ENCODE measurements at places on chromosomes 11 and 22. TPM values are rescaled to one million over a fixed set of nuclear protein-coding genes. Genes with fewer than 3 reads are reported as not detected.

DNA sequence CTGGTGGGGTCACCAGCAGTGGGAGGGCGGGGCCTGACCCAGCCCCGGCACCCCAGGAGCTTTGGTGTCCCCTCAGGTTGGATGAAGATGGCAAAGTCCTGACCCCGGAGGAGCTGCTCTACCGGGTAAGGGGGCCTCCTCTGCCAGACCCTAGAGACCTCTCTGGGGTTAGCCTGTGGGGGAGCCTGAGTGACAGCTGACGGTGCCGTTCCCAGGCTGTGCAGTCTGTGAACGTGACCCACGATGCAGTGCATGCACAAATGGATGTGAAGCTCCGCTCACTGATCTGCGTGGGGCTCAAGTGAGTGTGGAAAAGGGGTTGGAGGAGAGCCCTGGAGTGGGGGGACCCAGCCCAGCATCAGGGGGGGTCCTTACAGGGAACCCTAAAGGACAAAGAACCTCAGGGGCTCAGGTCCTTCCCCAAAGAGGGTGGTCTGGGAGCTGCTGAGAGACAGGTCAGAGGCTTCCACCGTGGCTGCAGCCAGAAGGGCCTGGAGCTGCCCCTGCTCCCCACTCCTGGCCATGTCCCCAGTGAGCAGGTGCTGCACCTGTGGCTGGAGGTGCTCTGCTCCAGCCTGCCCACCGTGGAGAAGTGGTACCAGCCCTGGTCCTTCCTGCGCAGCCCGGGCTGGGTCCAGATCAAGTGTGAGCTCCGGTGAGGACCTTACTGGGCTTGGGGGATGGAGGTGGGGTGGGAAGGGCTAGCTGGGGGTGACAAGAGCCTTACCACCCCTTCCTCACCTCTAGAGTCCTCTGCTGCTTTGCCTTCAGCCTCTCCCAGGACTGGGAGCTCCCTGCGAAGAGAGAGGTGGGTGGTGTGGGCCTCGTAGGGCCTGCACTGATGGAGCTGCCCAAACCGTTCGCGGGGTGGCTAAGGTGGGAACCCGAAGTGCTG is 38.6 kb downstream of the SGSM3 start:
- no peak overlapping the region for H3K27ac ChIP-seq
- H3K27me3 ChIP-seq: no peaks in the 10 kb centered on the region
- peaks cover 79% of the 10 kb centered on the region for H3K36me3 ChIP-seq
- no peak overlapping the region for H3K4me3 ChIP-seq

DNA sequence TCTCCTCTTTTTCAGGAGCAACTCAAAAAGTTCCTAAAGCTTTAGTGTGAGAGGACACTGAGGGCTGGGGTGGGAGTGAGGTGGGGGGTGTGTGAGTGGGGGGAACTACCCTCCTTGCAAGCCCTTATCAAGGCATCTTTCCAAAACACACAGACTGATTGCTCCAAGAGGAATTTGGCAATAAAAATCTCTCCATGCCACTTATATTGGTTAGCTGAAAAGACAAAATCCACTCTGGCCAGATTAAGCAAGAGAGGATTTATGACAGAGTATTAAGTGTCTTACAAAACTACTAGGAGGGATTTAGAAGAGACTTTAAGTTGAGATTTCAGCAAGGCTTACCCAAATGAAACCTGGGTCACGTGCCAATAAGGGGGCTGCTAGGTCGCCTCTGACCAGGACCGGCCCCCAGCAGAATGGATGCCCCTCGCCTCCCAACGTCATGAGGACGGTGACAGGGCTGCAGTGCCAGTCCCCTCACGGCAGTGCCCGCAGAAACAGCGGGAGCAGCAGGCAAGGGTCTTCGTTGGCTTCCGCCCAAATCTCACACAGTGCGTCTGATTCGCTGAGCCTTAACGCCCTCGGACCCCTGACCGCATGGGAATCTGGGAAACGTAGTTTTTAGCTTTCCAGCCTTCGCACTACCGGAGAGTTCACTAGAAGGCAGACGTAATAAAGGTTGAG is 22.1 kb upstream of the CTR9 start:
- H3K36me3 ChIP-seq: no peaks in the 10 kb centered on the region
- H3K4me1 ChIP-seq: no peaks in the 10 kb centered on the region
- peak overlapping the region; percentile 32 for H3K27ac ChIP-seq
- H3K4me3 ChIP-seq: peak overlapping the region; percentile 38

- no peak overlapping the region for H3K27ac ChIP-seq
- no peak overlapping the region for H3K4me3 ChIP-seq
- no peaks in the 10 kb centered on the region for H3K36me3 ChIP-seq
- DNase-seq: no peak
Observed at GRCh38 chr11:97742717-97743116, 1278.0 kb upstream of the CNTN5 start.

DNA sequence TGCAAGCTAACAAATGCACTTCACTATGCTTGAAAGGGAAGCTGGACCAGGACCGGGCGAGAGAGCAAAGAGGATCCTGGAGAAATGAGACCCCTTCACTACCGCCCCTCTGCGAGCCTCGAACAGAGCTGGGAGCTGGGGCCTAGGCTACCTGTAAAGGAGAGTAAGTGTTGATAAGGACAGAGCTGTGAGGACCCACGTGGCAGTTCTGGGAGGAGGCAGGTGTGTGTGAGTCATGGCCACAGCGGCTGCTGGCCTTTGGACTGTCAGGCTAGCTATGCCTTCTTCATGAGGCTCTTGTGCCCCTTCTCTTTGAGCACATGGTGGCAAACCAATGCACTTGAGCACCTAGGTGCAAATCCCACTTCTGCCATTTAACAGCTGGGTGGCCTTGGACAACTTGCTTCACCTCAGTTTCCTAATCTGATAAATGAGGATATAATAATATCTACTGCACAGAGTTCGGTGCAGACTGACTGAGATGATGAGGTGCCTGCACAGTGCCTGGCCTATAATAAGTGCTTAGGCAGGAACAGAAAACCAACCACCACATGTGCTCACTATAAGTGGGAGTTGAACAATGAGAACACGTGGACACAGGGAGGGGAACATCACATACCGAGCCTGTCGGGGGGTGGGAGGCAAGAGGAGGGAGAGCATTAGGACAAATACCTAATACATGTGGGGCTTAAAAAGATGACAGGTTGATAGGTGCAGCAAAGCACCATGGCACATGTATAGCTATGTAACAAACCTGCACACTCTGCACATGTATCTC is 35.3 kb upstream of the KCNJ11 start:
- H3K4me3 ChIP-seq: no peak overlapping the region
- no peaks in the 10 kb centered on the region for H3K36me3 ChIP-seq
- H3K27me3 ChIP-seq: peaks cover 2% of the 10 kb centered on the region
- H3K27ac ChIP-seq: peak overlapping the region; percentile 62
- peak; percentile 97 for DNase-seq

GRCh38 chr11:33128739-33129138 is 32.5 kb downstream of the CSTF3 start:
- H3K36me3 ChIP-seq: peaks cover 3% of the 10 kb centered on the region
- no peaks in the 10 kb centered on the region for H3K27me3 ChIP-seq
- H3K4me1 ChIP-seq: peaks cover 5% of the 10 kb centered on the region
- H3K27ac ChIP-seq: peak overlapping the region; percentile 62

- H3K27me3 ChIP-seq: no peaks in the 10 kb centered on the region
- DNase-seq: no peak
- no peak overlapping the region for H3K4me3 ChIP-seq
- H3K36me3 ChIP-seq: no peaks in the 10 kb centered on the region
- no peaks in the 10 kb centered on the region for H3K4me1 ChIP-seq
Observed at GRCh38 chr11:61062181-61062930, 39.9 kb upstream of the CD5 start.

GRCh38 chr11:114616516-114616915 is 20.9 kb upstream of the NXPE4 start:
- no peaks in the 10 kb centered on the region for H3K4me1 ChIP-seq
- H3K27me3 ChIP-seq: no peaks in the 10 kb centered on the region
- no peak overlapping the region for H3K4me3 ChIP-seq
- H3K36me3 ChIP-seq: no peaks in the 10 kb centered on the region
- no peak overlapping the region for H3K27ac ChIP-seq

DNA sequence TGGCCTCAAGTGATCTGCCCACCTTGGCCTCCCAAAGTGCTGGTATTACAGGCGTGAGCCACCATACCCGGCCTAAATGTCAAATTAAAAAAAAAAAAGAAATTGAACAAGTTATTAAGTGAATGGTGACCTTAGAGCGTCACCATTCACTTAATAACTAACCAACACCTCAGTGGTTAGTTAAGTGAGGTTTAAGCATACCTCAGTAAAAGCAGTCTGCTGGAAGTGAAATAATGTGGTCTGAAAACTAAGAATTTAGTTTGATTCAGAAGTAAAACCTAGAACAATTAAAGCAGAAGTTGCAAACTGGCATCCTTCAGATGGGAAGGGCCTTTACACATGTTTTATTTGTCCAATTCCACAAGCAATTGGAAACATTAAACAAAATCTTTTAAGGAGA is 71.5 kb downstream of the FCHSD2 start:
- H3K27me3 ChIP-seq: no peaks in the 10 kb centered on the region
- no peaks in the 10 kb centered on the region for H3K36me3 ChIP-seq
- H3K4me3 ChIP-seq: no peak overlapping the region

PLAAT5 gene
- polyA plus RNA-seq: 0.78 TPM

ADM2 gene
- polyA plus RNA-seq: 11.2 TPM

SLCO2B1 gene
- 81.4 TPM for polyA plus RNA-seq

GRCh38 chr11:65537620-65538231 is 12.8 kb downstream of the SCYL1 start:
- DNase-seq: no peak
- peaks cover 58% of the 10 kb centered on the region for H3K36me3 ChIP-seq
- H3K4me1 ChIP-seq: peaks cover 9% of the 10 kb centered on the region

DNA sequence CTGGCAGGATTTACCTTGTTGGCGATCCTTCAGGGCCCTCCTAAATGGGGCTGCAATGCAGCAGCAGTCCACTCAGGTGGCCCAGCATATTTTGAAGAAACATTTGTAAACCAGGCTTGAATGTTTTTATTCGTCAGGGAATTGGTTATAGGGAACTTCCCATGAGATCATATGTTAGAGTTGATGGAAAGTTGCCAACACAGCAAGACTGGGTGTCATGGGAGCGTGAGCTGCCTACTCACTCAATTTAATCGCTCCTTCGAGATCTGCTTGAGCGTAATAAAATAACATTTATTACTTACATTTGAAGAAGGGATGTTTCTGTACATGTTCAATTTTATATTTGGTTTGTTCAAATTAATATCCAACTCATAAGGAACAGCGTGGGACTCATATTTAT is 19.4 kb downstream of the OR2AT4 start:
- DNase-seq: no peak
- H3K27me3 ChIP-seq: peaks cover 8% of the 10 kb centered on the region
- H3K4me3 ChIP-seq: no peak overlapping the region
- H3K27ac ChIP-seq: no peak overlapping the region
- H3K36me3 ChIP-seq: no peaks in the 10 kb centered on the region

DNA sequence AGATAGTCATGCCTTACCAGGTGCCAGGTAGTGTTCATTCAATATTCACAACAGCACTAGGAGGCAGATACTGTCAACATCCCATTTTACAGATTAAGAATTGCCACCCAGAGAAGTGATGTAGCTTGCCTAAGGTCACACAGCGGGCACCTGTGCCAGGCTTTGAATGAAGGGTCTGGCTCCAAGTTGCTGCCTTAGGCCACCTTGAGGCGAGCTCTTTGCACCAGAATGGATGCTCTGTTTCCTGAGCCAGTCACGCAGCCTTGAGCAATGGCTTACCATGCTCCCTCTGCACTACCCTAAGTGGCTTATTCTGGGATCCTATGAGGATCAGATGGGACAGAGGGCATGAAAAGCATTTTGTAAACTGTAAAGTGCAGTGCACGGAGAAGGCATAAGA is 25.1 kb upstream of the TIMP3 start:
- no peak overlapping the region for H3K27ac ChIP-seq
- no peak for DNase-seq
- H3K27me3 ChIP-seq: no peaks in the 10 kb centered on the region
- no peaks in the 10 kb centered on the region for H3K4me1 ChIP-seq

DNA sequence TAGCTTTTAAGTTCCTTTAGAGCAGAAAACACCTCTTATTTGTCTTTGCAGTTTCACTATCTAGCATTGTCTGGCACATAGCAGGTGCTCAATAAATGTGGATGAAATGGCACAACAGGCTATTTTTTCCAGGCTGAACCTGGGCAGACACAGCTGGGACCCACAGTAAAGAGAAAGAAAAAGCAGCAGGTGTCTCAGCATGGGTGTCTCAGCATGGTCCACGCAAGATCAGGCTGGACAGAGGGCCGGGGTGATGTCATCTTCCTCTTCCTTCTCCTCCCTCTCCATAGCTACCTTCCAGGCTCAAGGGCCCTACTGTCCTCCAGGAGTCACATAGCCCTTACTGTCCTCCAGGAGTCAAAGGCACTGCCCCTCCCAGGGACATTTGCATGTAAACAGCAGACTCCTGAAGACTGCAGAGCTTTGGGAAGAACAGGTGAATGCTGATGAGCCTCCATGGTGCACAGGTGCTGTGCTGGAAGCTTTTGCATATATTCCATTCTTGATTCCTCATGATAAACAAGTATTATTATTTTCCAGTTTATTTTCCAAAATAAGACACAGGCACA is 65.2 kb downstream of the DSCAML1 start:
- H3K27ac ChIP-seq: no peak overlapping the region
- H3K27me3 ChIP-seq: no peaks in the 10 kb centered on the region
- DNase-seq: no peak

DNA sequence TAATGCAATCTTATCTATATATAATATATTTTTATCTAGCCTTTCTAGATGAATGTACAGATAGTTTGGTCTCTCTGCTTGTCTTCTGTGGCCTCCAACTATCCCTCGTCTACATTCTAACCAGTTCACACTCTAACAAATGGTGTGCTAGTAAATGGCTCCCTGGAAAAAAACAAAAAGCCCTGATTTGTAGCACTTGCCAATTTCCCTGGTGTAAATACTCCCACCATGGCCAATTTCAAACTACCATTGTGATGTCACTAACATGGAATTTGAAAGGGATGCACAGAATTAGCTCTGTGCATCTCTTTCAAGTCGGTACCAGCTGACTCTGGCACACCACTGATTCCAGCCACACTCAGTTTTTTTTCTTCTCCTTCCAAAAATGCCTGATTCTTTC is 154.6 kb downstream of the MYO18B start:
- no peaks in the 10 kb centered on the region for H3K27me3 ChIP-seq
- no peak overlapping the region for H3K4me3 ChIP-seq
- no peaks in the 10 kb centered on the region for H3K4me1 ChIP-seq
- no peak for DNase-seq
- no peaks in the 10 kb centered on the region for H3K36me3 ChIP-seq

DNA sequence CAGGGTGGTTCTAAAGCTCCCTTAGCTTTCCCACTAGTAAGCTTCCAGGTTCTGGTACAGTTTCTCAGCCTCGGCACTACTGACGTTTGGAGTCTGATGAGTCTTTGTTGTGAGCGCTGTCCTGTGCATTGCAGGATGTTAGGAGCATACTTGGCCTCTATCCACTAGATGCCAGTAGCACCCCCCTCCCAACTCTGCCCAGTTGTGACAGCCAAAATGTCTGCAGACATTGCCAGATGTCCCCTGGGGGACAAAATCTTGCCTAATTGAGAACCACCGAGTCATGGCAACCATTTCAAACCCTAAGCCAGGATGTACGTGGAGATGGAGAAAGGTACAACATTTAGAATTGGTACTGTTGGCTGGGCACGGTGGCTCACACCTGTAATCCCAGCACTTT is 68.7 kb downstream of the PTPRJ start:
- H3K36me3 ChIP-seq: no peaks in the 10 kb centered on the region
- DNase-seq: no peak
- H3K4me3 ChIP-seq: no peak overlapping the region
- H3K4me1 ChIP-seq: peaks cover 3% of the 10 kb centered on the region
- no peaks in the 10 kb centered on the region for H3K27me3 ChIP-seq
- H3K27ac ChIP-seq: no peak overlapping the region

All from large intestine (tissue), 12 donors.